ENCODE measurements at places on chromosomes 2 and 18. TPM values are rescaled to one million over a fixed set of nuclear protein-coding genes. Genes with fewer than 3 reads are reported as not detected.

Gene SGPP2
- not detected for total RNA-seq

Gene TEKT4
- not detected for total RNA-seq

Gene PLGLB1
- 1.5 TPM for total RNA-seq

Gene SLC9A4
- total RNA-seq = not detected

Gene C2orf76
- total RNA-seq = 8.6 TPM

Gene SP140L
- total RNA-seq = 16.0 TPM

Gene TTC27
- total RNA-seq = 30.0 TPM

Gene GCA
- total RNA-seq = 10.9 TPM

Gene SLC30A3
- 0.09 TPM for total RNA-seq

Gene IGFBP5
- total RNA-seq = 334 TPM

Gene SALL3
- total RNA-seq = not detected

Gene PIAS2
- total RNA-seq = 36.4 TPM

Gene GAL3ST2
- 0.25 TPM for total RNA-seq

Gene SIGLEC15
- 8.4 TPM for total RNA-seq

Gene UPP2
- total RNA-seq = not detected

Gene RAB3GAP1
- 80.0 TPM for total RNA-seq

Gene STARD6
- not detected for total RNA-seq
